Stomach (tissue), 19 donors: ENCODE measurements at places on chromosomes 2 and 18. TPM values are rescaled to one million over a fixed set of nuclear protein-coding genes. Genes with fewer than 3 reads are reported as not detected.

GRCh38 chr2:36335597-36335996 lies 20.0 kb upstream of the CRIM1 start:
- H3K4me3 ChIP-seq: no peak overlapping the region
- H3K27ac ChIP-seq: no peak overlapping the region
- DNase-seq: no peak
- H3K36me3 ChIP-seq: no peaks in the 10 kb centered on the region
- H3K4me1 ChIP-seq: no peaks in the 10 kb centered on the region

IMPA2 gene
- total RNA-seq: 263 TPM

DNA sequence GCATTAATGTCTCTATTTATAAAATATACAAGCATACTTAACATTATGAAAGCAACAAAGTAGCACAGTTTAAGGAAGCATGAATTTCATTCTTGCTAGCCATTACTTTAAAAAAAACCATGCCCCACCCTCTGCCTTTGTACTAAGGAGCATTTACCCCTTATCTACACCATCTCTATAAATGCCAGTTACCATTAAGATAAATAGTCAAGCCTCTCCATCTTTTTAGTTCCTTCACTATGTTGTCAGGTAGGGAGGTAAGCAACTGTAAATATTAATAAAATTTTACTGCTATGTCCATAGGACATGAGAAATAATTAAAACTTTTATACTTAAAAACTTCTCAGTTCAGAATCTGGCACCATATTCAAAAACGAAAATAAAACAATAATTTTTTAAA lies 42.1 kb downstream of the ROCK1 start:
- no peaks in the 10 kb centered on the region for H3K36me3 ChIP-seq
- no peak for DNase-seq
- H3K4me3 ChIP-seq: no peak overlapping the region
- peaks cover 31% of the 10 kb centered on the region for H3K4me1 ChIP-seq
- H3K27me3 ChIP-seq: no peaks in the 10 kb centered on the region
- no peak overlapping the region for H3K27ac ChIP-seq

GRCh38 chr2:85095094-85095493 lies 38.1 kb upstream of the TCF7L1 start:
- DNase-seq: no peak
- no peaks in the 10 kb centered on the region for H3K4me1 ChIP-seq
- no peaks in the 10 kb centered on the region for H3K27me3 ChIP-seq
- H3K27ac ChIP-seq: no peak overlapping the region
- no peaks in the 10 kb centered on the region for H3K36me3 ChIP-seq
- no peak overlapping the region for H3K4me3 ChIP-seq
